Activated T-helper 17 cell treated with anti-CD3 and anti-CD28 coated beads, Interleukin-2, amount 50 U/mL, for 72 hours (primary cell): ENCODE measurements at places on chromosomes 2 and 18. TPM values are rescaled to one million over a fixed set of nuclear protein-coding genes. Genes with fewer than 3 reads are reported as not detected.
A peak's percentile ranks its signal among the peaks of the same experiment; 100 is the strongest.

- no peak for ATAC-seq
Observed at GRCh38 chr2:44063033-44063432, 67.2 kb upstream of the LRPPRC start.

GRCh38 chr18:47081578-47081977 lies 46.2 kb upstream of the ELOA2 start:
- no peak for ATAC-seq

- ATAC-seq: no peak
Observed at GRCh38 chr2:202726070-202726469, 91.3 kb downstream of the FAM117B start.

DNA sequence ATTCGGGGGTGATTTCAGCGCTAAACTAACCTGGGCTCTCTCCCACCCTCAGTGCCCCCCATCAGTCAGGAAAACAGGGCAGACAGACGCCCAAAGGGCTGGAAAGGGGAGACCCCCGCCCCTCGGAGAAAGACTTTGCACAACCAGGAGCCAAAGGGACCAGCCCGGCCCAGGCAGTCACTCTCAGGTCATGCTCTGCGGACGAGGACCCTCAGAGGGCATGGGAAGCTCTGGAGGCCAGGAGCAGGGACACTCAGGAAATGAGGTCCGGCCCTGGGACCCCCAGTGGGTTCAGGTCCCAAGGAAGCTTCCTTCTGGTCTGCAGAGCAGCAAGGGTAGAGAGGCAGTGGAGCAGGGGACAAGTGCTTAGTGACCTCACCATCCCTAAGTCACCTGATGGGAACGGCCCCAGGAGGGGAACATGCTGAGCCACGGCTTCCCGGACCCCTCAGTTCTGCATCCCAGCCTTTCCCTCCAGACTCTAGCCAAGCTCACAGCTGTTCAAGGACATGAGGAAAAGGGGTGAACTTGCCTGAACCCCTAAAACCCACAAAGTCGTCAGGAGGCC lies 88.0 kb upstream of the GPC1 start:
- no peak for ATAC-seq

DNA sequence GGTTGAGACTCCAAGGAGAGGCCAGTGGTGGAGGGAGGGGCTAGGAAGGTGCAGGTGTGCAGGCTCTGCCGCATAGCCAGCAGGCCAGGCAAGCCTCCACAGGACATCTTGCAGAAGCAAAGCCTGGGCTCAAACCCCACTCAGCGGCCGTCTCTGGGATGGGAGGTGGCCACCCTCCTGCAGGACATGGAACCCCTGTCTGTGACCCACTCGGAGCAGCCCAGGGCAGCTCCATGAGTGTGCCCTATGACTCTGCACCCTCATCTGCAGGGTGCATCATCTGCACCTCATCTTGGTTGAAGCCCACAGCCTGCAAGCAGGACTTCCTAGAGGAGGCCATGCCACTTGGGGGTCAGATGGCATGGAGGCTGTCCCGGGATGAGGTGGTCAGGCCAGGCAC lies 46.3 kb downstream of the GPC1 start:
- no peak for ATAC-seq

- no peak for ATAC-seq
Observed at GRCh38 chr2:145741181-145741580, 1221.3 kb upstream of the ZEB2 start.

DNA sequence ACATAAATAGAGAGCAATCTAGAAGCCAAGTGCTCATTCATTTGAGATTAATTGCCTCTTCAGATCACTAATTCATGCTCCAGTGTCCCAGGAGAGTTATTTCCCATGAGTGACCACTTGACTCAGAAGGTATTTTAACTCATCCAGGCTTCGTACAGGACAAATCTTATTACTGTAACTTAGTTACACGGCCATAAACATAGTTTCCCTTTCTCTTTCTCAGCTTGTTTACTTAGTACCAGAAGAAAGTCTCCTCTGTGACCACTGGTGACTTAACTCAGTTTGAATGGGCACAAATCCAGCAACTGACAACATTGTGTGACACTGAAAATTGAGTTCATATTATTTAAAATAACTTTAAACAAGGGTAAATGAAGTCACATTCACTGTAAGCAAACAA lies 25.3 kb downstream of the MMADHC start:
- no peak for ATAC-seq

FBLN7 gene
- 49.9 TPM for total RNA-seq

RNF152 gene
- total RNA-seq: 0.11 TPM

DNA sequence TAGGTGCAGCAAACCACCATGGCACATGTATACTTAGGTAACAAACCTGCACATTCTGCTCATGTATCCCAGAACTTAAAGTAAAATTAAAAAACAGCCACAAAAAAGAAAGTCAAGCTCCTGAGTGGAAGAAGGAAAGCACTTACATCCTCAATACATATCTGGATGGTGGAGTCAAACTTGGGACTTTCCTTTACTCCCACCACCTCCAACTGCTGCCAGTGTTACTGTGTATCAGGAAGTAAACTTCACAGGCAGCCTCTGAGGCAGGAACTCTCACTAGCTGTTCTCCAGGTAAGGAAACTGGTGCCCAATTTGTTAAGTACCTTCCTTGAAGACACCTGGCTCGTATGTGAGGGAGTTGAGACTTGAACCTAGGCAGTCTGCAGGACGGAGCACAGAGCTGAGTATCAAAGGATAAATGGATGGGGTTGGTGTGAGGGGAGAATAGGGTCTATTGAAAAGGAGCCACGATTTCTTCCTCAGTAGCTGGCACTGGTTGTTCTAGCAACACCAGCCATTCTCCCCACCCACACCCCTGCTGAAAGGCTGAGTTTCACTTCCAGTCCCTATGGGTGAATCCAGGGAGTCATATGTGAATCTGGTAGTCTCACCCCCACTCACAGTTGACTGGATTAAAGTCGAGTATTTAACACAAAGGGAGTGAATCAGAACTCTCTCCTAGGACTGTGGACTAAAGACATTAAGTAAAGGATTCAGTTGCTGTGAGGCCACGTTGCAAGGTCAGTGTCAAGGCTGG lies 50.0 kb upstream of the GPR39 start:
- ATAC-seq: no peak

LTBP1 gene
- 0.29 TPM for total RNA-seq

ERMN gene
- 1.8 TPM for total RNA-seq

CRYGC gene
- total RNA-seq: not detected

- ATAC-seq: no peak
Observed at GRCh38 chr2:36393738-36394256, 38.2 kb downstream of the CRIM1 start.

DNA sequence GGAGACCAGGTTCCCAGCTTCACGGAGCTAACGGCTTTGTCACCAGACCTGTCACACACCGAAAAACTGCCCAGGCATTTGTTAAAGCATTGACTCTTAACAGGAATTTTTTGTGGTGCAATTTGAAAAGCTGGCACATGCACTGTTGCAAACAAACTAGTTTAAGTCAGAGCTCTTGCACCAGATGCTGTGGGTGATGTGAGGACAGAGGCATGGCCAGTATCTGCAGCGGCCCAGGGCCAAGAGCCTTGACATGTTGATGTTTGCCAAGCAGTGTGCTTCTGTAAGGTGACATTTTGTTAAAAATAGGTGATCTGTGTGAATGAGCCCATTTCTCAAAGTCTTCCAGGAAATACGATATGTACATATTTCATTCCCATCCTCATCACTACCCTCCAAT lies 142.5 kb downstream of the MTCL1 start:
- ATAC-seq: no peak

- no peak for ATAC-seq
Observed at GRCh38 chr2:109129921-109130722, 1.1 kb downstream of the SH3RF3 start.

DNA sequence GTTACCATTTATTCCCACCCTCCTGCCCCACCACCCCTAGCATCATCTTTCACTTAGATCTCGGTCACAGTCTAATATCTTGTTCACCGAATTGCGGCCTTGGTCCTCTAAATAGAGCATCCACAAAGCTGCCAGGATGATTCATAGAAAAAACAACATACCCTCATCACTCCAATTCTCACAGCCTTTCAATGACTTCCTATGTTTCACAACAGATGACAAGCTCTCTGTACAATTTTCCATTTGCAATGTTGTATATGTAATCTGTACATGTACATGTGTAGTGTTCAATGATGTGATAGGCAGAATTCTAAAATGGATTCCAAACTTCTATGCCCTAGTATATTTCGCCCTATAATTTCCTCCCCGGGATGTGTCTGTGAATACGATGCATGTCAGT lies 675.6 kb upstream of the CELF4 start:
- no peak for ATAC-seq

GRCh38 chr2:172995323-172996244 lies 80.1 kb upstream of the MAP3K20 start:
- ATAC-seq: no peak

PSMG2 gene
- 105 TPM for total RNA-seq

GRCh38 chr18:31634331-31634713 lies 42.6 kb downstream of the TTR start:
- peak; percentile 80 for ATAC-seq

DNA sequence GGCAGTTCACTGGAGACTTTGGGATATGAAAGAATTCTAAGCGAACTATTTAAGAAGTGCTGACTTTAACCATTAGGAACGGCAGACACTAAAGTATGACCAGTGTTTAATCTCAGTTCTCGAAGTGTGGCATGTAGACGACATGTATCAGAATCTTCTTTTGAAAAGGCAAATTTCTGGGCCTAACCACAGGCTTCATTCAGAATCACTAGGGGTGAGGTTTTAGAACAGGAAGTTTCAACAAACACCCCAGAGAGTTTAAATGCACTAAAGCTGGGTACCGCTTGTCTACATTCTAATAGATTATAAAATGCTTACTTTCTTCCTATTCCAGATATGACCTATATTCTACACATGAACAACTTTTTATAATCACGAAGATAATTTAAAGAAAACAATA lies 180.3 kb downstream of the ANKRD44 start:
- ATAC-seq: peak; percentile 89

DNA sequence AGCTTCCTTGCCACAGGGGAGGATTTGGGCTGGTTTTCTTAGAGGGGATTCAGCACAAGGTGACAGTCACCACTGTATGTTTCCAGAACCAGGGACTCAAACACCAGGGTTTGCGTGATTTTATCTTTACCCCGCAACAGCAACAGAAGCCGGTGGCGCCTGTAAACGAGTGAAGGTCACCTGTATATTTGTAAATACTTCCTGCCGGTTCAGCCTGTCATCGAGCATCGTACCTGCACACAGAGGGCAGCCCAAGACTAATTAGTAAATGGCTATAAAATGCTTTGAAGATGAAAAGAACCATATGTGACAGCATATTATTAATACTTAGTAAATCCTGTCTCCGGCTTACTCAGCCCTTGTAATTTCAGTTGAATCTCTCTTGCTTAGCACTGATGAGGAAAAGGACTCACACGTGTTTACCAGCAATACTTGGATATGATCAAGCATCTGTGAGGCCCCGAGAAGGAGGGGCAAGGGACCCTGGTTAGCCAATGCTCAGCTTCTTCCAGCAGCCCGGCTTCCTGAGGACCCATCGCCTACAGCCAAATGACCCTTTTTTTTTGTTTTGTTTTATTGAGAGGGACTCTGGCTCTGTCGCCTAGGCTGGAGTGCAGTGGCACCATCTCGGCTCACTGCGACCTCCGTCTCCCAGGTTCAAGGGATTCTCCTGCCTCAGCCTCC lies 51.3 kb upstream of the FOSL2 start:
- no peak for ATAC-seq

PRSS56 gene
- not detected for total RNA-seq

ELOA2 gene
- not detected for total RNA-seq

GRCh38 chr2:154386186-154386585 lies 312.3 kb upstream of the KCNJ3 start:
- ATAC-seq: no peak

DNA sequence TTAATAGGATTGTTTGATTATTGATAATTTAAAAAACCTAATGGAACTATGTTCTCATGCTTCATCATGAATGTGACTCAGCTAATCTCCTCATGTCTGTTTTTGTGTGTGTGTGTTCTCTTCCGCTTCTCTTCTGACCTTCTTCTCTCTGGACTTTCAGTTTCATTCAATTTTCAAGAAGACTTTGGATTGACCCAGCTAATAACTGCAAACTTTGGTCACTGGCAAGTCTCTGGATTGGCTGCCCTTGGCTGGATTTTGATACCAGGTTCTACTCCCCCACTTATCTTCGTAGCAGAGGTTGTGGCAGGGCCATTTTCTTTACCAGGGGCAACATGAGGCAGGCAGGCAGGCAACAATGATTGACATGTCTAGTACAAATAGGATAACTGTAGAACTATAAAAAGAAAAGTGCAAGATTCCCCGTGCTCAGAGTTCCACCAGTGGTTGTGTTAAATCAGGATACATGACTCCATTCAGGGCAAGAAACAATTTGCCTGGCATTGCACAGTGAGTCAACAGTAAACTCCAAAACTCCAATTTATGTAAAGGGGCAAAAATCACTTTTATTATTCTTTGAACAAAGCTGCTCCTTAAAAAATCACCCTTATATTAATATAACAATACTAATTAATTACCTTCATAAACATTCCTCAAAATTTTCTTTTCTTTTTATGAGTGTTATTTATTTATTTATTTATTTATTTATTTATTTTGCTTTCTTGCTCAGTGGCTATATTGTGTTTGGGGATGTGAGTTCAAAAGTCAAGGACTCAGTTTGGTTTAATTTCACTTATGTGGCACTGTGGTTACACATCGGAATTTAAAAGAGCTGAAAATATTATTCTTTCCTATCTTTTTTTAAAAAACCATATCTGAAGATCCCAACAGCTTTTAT lies 167.6 kb downstream of the RND3 start:
- no peak for ATAC-seq

- no peak for ATAC-seq
Observed at GRCh38 chr2:151053661-151053990, 208.0 kb downstream of the RBM43 start.

DNA sequence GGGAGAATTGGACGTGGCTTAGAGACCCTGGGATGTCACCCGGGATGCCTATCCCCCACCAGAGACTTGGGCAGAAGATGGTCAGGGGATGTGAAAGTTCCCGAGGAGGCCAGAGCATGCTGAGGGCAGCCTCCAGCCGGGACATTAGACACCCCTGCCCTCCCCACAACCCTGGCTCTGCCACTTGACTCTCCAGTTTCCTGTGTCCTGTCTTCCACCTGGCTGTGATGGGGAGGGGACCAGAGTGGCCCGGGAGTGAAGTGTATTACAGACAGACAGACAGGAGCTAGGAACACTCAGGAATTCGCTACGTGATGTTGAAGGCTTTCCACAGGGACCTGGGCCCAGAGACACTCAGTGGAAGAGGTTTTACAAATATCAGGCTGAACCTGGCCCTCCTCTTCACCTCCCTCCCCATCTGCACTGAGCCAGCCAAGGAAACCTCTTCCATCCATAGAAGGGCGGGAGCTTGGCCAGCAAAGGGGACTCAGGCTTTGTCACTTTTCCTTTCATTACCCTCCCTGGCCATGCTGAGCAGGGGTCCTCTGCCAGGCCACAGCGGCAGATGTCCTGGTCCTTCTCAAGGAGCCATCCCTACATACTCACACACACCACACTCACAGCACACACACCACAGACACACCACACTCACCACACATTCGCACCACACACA lies 60.7 kb downstream of the SDC1 start:
- ATAC-seq: peak; percentile 17

DNA sequence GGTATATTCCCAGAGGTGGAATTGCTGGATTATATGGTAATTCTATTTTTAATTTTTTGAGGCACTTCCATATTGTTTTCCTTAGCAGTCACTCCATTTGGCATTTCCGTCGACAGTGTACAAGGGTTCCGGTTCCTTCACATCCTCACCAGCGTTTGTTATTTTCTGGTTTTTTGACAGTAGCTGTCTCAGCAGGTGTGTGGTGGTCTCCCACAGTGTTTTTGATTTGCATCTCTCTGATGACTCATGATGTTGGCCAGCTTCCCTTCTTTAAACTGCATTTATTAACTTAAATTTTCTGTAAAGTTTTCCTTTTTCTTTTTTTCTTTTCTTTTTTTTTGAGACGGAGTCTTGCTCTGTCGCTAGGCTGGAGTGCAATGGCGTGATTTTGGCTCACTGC lies 19.7 kb downstream of the SH3BP4 start:
- ATAC-seq: no peak
